ENCODE measurements at places on chromosomes 3 and 15. TPM values are rescaled to one million over a fixed set of nuclear protein-coding genes. Genes with fewer than 3 reads are reported as not detected.

DNA sequence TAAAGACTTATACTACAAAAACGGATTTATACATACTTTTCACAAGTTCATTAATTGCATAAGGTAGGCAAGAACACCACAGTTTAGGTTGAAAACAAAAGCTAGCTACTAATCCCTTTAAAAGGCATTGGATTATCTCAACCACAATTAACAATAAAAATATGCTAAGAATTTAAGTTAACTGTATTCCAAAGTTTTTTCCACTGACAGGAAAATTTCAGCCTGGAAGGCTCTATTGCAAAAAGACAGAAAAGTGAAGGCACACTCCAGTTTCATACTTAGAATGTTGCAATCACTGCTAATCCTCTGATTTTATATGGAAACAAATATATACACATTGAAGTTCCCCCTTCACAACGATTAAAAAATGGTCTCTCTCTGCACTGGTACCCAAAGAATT lies 71.5 kb downstream of the TJP1 start:
- DNase-seq, result no peak

The LYZL4 gene
- not detected for total RNA-seq

- DNase-seq, result no peak
Observed at GRCh38 chr3:65551945-65552344, 486.8 kb downstream of the MAGI1 start.

The SKOR1 gene
- total RNA-seq, result 0.09 TPM

The NTRK3 gene
- total RNA-seq, result 1.6 TPM

GRCh38 chr3:110267304-110267845 lies 804.2 kb upstream of the NECTIN3 start:
- DNase-seq, result no peak

The MASP1 gene
- total RNA-seq, result not detected

The IGF2BP2 gene
- 0.64 TPM for total RNA-seq

- DNase-seq, result no peak
Observed at GRCh38 chr3:81521855-81522254, 239.6 kb downstream of the GBE1 start.

DNA sequence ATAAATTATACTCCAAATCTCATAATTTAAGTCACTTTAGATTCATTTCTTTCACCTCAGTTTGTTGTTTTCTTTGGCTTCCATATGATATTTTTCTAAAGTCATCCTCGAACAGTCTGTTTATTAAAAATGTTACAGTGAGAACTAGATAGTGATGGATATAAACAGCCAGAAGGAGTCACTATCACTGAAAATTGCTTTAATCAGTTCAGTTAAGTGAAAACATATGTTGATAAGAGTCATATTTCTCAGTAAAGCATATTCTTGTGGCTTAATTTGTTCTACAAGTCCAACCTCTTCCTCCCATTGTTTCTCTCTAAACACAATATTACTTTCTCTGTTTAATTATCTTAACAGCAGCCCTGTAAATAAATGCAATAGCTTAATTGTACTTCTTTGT lies 427.5 kb upstream of the ALCAM start:
- DNase-seq, result no peak

DNA sequence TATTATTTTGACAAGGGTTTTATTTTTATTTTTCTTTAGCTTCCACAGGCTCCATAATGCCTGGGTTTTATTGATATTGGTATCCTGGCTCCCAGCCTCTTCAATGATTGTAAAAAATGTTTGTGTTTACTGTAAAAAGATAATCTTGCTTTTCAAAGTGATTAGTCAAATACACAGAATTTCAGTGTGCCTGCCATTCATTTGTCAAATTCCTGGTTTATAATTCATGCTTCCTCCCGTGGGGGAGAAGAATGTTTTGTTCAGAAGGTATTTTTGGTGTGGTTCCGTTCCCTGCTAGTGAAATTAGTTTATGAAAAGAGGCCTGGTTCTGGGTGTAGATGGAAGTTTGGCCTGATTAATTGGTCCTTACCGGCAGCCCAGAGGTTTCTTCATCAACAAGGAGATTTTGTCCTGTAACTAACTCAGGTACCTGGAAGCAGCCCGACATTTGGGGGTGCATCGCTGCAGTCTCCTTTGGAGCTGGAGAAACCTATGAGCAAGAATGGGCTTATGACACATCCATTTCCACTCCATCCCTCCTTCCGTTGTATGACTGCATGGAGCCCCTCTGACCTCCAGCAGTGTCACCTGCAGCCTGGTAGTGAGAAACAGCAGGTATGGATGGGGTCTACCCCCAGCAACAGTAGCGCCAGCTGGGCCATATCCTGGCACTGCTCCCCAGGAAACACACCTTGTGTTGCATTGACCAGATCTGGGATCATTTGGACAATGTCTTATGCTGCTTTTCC lies 101.5 kb downstream of the PGPEP1L start:
- no peak for DNase-seq

DNA sequence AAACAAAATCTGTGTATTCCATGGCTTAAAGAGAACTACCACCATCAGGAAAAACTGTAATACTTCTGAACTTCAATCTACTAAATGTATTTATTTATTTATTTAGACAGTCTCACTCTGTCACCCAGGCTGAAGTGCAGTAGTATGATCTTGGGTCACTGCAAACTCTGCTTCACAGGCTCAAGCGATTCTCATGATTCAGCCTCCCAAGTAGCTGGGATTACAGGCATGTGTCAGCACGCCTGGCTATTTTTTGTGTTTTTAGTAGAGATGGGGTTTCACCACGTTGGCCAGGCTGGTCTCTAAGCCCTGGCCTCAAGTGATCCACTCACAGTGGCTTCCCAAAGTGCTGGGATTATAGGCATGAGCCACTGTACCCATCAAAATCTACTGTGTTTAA lies 202.3 kb upstream of the POU1F1 start:
- no peak for DNase-seq

- DNase-seq, result no peak
Observed at GRCh38 chr15:92393071-92393979, at the start of gene ST8SIA2. Gene ST8SIA2 (plus strand): TSS chr15:92393881. CDS start chr15:92394065, 184 bp downstream.

GRCh38 chr3:86737517-86737916 lies 253.4 kb downstream of the VGLL3 start:
- DNase-seq, result no peak

DNA sequence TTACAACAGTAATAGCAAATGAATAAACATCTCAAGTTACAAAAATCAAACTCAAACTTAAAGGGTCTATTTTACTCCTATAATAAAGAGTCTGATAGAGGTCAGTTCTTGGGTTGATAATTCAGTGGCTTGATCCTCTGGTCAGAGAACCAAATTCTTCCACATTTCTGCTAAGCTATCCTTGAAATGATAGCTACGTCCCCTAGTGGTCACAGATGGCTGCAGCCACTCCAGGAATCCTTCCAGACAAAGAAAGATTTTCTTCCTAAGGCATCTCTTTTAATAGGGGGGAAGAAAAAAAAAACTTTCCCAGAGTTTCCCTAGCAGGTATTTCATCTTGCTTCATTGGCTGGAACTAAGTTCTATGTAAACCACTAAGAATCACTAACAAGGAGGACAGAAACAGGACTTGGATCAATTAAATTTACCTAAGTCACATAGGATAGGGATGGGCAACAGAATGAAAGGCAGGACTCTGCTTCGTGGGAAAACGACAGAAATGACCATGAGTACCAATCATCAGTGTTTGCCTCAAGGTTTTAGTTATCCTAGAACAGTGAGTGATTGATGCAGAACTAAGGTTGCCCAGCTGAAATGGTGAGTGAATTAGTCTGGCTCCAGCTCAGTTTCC lies 160.7 kb downstream of the STAC start:
- no peak for DNase-seq

DNA sequence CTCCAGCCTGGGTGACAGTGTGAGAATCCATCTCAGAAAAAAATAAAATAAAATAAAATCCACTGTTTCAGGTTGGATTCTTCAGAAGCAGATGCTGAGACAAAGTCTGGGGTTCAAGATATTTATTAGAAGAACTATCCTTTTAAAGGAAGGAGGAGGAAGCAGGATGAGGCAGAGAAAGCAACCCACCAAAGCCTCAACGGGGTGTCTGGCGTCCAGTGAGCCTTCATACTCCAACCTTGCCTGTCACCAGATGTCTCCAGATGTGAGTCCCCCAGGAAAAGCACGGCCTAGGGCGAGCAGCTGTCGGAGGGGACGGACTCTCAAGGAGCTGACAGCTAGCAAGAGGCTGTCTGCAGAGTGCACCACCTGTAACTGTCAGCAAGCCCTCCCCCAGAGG lies 37.3 kb downstream of the MB21D2 start:
- no peak for DNase-seq

DNA sequence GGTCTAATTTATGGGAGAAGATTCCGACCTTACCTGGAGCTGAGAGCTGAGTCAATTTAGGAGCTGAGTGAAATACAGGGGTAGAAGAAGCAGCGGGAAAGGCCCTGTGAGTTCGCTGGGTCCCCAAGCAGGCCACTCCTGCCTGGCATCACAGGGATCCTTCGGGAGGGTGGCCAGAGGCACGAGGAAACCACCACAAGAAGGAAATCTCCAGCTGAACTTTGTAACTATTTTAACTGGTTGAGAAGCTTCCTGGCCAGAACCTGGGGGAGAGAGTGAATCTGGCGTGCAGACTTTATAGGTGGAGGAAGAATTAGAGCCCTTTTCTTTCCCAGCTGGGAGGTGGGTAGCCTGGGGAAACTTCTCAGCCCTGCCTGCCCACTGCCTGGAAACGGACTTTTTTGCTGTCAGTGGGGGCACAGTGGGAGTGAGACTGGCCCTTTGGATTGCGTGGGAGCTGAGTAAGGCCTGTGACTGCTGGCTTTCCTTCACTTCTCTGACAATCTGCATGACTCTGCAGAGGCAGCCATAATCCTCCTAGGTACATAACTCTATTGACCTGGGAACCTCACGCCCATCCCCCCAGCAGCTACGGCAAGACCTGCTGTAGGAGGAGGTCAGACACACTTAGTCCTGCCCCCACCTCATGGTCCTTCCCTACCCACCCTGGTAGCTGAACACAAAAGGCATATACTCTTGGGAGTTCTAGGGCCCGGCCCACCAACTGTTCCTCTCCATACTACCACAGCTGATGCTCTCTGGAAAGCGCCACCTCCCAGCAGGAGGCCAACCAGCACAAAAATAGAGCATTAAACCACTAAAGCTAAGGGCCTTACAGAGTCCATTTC lies 340.7 kb downstream of the CNTN3 start:
- no peak for DNase-seq

DNA sequence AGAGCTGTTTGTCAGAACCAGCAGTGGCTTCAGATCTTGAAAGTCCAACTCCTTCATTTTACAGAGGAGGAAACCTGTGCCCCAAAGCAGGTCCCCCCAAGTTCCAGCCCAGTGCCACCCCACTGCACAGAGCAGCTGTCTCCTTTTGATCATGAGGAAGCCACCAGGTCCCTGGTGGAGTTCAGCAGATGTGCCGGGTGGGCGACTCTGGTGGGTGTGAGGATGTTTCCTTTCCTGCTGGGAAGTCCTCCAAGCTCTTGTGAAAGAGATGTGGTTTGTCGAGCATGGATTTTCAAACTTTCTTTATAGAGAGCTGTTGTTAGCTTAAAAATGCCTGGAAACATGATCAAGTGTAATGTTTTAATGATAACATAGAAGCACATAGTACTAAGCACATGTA lies 52.0 kb downstream of the SMAD3 start:
- peak; percentile 60 for DNase-seq

DNA sequence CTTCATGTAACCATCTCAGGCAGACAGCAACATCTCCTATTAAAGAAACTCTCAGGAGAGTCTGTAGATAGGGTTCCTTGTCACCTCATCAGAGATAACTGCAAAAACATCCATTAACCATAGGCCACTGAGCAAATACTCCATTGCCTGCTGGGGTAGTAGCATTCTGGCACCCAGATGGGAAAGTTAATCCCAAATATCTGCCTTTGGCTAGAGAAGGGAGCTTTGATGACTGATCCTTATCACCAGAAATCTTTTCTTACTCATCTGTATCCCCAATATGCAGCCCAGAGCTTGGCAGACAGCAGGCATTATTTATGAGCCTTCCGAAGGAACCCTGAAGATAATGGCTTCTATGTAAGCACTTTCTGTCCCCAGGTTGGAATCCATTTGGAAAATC lies 173.1 kb downstream of the MFSD1 start:
- DNase-seq, result no peak

DNA sequence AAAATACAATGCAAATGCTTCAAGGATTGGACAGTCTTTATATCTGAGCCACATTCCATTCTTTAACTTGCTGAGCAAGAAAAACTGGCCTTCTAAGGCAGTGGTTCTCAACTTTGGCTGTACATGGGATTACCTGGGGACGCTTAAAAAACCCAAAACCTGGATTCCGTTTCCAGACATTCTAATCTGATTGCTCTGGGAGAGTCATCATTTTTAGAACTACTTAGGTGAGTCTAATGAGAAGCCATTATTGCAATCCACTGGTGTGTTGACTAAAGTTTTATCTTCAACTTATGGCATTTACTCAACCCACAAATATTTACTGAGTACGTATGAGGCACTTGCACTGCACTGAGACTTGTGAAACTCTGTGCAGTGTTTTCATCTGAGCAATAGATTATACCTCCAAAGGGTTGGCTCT lies 195.7 kb upstream of the ATP11B start:
- no peak for DNase-seq
